ENCODE measurements at places on chromosomes 6 and 20. TPM values are rescaled to one million over a fixed set of nuclear protein-coding genes. Genes with fewer than 3 reads are reported as not detected.

GRCh38 chr6:81995548-81996289 lies 243.2 kb upstream of the TENT5A start:
- H3K4me3 ChIP-seq = no peak overlapping the region
- H3K27ac ChIP-seq = peak overlapping the region; percentile 64
- no peaks in the 10 kb centered on the region for H3K36me3 ChIP-seq

GRCh38 chr6:158837684-158838625 lies 18.8 kb upstream of the EZR start:
- H3K27me3 ChIP-seq = no peaks in the 10 kb centered on the region
- H3K4me1 ChIP-seq = peaks cover 7% of the 10 kb centered on the region

GRCh38 chr6:13924949-13925881 lies at the start of gene RNF182:
Gene RNF182, plus strand, starts transcription at chr6:13924952. Its CDS starts 52,168 bp downstream, at chr6:13977120.
- DNase-seq = no peak
- peak within 1 kb of the TSS; percentile 69 for H3K27ac ChIP-seq
- H3K4me1 ChIP-seq = peaks cover 4% of the 10 kb centered on the region
- no peaks in the 10 kb centered on the region for H3K36me3 ChIP-seq

DNA sequence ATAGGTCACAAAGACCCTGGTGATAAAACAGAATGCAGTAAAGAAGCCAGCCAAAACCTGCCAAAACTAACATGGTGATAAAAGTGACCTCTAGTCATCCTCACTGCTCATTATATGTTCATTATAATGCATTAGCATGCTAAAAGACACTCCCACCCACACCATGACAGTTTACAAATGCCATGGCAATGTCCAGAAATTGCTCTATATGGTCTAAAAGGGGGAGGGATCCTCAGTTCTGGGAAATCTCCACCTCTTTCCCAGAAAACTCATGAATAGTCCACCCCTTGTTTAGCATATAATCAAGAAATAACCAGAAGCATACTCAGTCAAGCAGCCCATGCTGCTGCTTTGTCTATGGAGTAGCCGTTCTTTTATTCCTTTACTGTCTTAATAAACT lies 40.4 kb upstream of the MC3R start:
- H3K4me3 ChIP-seq = no peak overlapping the region
- no peaks in the 10 kb centered on the region for H3K36me3 ChIP-seq
- no peak for DNase-seq
- H3K27ac ChIP-seq = no peak overlapping the region
- H3K4me1 ChIP-seq = no peaks in the 10 kb centered on the region

NDRG3 gene
- polyA plus RNA-seq = 37.8 TPM

All from fibroblast of lung (primary cell).